Spleen (tissue), 13 donors: ENCODE measurements at places on chromosomes 4 and X. TPM values are rescaled to one million over a fixed set of nuclear protein-coding genes. Genes with fewer than 3 reads are reported as not detected.

The TBC1D9 gene
- total RNA-seq = 73.5 TPM

The SCARB2 gene
- total RNA-seq = 133 TPM

The CT47B1 gene
- total RNA-seq = not detected

The ATG4A gene
- total RNA-seq = 8.6 TPM

The SLC39A8 gene
- 19.5 TPM for total RNA-seq

The P2RY10 gene
- 40.8 TPM for total RNA-seq

The PRRG1 gene
- total RNA-seq = 4.5 TPM

The PLP1 gene
- not detected for total RNA-seq

The RHOH gene
- 51.4 TPM for total RNA-seq

The C4orf46 gene
- 2.6 TPM for total RNA-seq

DNA sequence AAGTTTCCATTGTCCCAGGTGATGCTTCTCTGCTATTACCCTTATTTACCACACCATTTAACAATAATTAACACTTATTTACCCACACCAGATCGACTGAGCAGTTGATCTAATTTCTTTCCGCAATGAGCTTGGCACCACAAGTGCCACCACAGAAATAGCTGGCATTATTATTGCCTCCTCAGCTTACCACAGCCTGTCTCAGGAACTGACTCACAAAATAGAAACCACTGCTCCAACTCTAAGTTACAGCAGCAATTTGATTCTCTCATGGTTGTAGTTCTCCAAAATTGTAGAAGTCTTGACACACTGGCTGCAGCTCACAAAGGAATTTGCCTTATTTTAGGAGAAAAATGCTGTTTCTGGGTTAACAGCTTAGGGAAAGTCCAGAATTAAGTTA, 22.5 kb downstream of the ZNF721 start:
- H3K36me3 ChIP-seq = peaks cover 13% of the 10 kb centered on the region
- H3K4me3 ChIP-seq = no peak overlapping the region
- no peak overlapping the region for H3K27ac ChIP-seq
- no peaks in the 10 kb centered on the region for H3K27me3 ChIP-seq

GRCh38 chr4:4364486-4365208, 22.3 kb upstream of the NSG1 start:
- no peaks in the 10 kb centered on the region for H3K27me3 ChIP-seq
- no peak overlapping the region for H3K4me3 ChIP-seq
- no peaks in the 10 kb centered on the region for H3K4me1 ChIP-seq
- no peak for DNase-seq
- no peak overlapping the region for H3K27ac ChIP-seq
- H3K36me3 ChIP-seq = no peaks in the 10 kb centered on the region

GRCh38 chrX:134718105-134718965, 60.1 kb upstream of the PLAC1 start:
- H3K4me1 ChIP-seq = no peaks in the 10 kb centered on the region
- H3K36me3 ChIP-seq = no peaks in the 10 kb centered on the region
- no peak overlapping the region for H3K27ac ChIP-seq
- no peaks in the 10 kb centered on the region for H3K27me3 ChIP-seq
- DNase-seq = no peak

- peaks cover 5% of the 10 kb centered on the region for H3K4me1 ChIP-seq
- H3K36me3 ChIP-seq = no peaks in the 10 kb centered on the region
- H3K27ac ChIP-seq = no peak overlapping the region
- no peaks in the 10 kb centered on the region for H3K27me3 ChIP-seq
These were observed 5.4 kb upstream of the FGG start for GRCh38 chr4:154617820-154618317.

DNA sequence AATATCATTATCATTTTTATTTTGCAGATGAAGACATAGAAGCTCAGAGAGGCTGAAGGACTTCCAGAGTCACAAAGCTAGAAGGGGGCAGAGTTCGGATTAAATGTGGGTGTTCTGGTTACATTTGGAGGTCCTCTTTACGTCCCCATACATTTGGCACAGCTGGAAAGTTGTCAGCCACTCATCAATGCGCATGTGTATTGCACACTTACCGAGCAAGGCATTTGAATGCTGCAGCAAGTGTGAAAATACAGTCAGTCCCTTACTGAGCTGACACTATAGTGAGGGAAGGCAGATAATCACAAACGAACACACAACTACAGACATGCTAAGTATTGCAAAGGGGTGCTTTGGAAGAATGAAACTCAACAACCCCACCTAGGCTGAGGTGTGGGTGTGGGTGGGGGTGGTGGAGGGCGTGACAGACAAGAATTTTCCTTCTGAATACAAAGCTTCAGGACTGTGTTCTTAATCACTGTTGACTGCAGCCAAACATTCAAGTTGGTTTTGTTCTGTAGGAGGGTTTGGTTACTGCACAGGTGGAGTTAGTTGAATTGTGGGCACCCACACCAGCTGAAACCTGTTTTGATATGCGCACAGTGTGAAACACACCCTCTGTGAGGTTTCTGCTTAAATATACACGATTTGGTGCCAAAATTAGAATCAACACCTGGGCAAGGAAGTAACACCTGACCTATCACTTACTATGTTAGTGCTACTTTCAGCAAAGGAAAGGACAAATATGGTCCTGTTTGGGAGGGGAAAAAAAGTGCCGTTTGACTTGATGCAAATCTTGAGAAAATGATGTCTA, 72.4 kb downstream of the COQ2 start:
- H3K27ac ChIP-seq = no peak overlapping the region
- H3K36me3 ChIP-seq = no peaks in the 10 kb centered on the region
- H3K4me3 ChIP-seq = peak overlapping the region; percentile 25
- H3K4me1 ChIP-seq = peaks cover 81% of the 10 kb centered on the region

DNA sequence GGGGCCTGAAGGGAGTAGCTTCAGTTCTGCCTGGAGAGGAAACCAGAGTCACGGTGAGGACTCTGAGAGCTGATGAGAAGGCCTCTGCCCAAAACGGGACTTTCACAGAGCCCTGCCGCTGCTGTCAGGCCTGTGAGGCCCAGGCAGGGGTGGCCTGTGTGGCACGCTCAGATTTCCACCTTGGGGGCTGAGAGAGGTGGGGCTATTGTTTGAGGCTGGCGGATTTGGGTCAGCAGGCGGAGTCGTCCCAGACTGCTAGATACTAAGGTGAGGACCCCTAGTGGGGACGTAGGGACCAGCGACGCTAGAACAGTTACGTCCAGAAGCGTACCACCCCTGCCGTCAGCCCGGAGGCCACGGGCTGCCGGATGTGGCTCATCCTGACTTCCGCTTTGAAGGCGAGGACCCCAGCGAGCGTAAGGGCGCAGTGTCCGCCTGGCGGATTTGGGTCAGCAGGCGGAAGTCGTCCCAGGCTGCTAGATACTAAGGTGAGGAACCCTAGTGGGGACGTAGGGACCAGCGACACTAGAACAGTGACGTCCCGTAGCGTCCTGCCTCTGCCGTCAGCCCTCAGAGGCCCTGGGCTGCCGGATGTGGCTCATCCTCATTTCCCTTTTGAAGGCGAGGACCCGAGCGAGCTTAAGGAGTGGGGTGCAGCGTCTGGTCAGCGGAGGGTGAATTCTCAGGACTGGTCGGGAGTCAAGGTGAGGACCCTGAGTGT, at the start of gene MAGEB1:
MAGEB1 (plus strand) TSS at position 378 of the 721 bp plus-strand sequence. CDS start 3,348 bp downstream, outside the sequence.
- no peaks in the 10 kb centered on the region for H3K4me1 ChIP-seq
- no peak within 1 kb of the TSS for H3K27ac ChIP-seq
- no peak for DNase-seq
- H3K36me3 ChIP-seq = no peaks in the 10 kb centered on the region
- H3K4me3 ChIP-seq = no peak within 1 kb of the TSS

GRCh38 chr4:122930862-122931261, 8.5 kb upstream of the NUDT6 start:
- no peak overlapping the region for H3K27ac ChIP-seq
- no peak for DNase-seq
- H3K36me3 ChIP-seq = peaks cover 67% of the 10 kb centered on the region
- no peaks in the 10 kb centered on the region for H3K4me1 ChIP-seq
- H3K4me3 ChIP-seq = no peak overlapping the region

GRCh38 chr4:38177641-38178391, 217.6 kb downstream of the PTTG2 start:
- peaks cover 18% of the 10 kb centered on the region for H3K4me1 ChIP-seq
- no peaks in the 10 kb centered on the region for H3K36me3 ChIP-seq
- DNase-seq = peak; percentile 86
- no peak overlapping the region for H3K4me3 ChIP-seq

- H3K27ac ChIP-seq = no peak overlapping the region
- no peak for DNase-seq
- H3K4me1 ChIP-seq = no peaks in the 10 kb centered on the region
- no peaks in the 10 kb centered on the region for H3K27me3 ChIP-seq
- H3K4me3 ChIP-seq = no peak overlapping the region
These were observed 172.0 kb downstream of the FBXO8 start for GRCh38 chr4:174111422-174111821.

GRCh38 chrX:15755091-15755490, 17.0 kb downstream of the CA5B start:
- H3K4me1 ChIP-seq = peaks cover 12% of the 10 kb centered on the region
- H3K36me3 ChIP-seq = no peaks in the 10 kb centered on the region
- DNase-seq = no peak
- H3K27me3 ChIP-seq = no peaks in the 10 kb centered on the region

DNA sequence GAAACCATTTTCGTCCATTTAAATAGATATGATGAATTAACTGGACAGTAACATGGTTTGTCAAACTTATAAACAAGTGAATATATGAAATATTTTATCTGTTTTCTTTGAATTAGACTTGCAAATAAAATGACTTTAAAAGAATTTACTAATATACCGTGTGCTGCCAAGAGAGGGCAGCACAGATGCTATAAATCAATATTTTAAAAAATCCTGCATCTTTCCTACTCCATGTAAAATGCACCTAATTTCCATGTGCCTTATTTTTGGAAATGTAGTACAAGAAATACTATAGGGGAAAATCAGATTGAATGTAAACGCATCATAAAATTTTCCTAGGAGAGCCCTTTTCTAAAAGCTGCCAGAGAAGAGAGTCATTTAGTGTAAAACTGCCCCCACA, 62.2 kb downstream of the PRKX start:
- no peak overlapping the region for H3K4me3 ChIP-seq
- no peak for DNase-seq

DNA sequence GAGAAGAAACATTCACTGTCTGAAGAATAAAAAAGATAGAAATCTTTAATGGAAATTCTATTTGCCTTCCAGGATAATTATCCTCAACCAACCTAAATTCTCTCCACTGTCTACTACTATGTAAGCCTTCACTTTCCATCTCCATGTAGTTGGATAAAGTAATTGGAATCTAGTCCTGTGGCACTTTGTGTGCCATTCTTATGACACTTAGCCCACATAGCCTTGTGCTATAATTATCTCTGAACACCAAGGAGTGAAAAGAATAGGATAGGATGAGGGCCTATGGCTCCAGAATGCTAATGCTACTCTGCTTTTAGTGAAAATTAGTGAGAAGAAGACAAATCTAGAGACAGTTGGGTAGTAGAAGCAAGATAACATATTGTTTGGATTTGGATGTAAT, 20.2 kb downstream of the PRSS48 start:
- H3K27ac ChIP-seq = no peak overlapping the region
- DNase-seq = no peak
- H3K4me1 ChIP-seq = no peaks in the 10 kb centered on the region
- no peak overlapping the region for H3K4me3 ChIP-seq

GRCh38 chr4:139656614-139657486, 8.8 kb upstream of the MGST2 start:
- no peaks in the 10 kb centered on the region for H3K36me3 ChIP-seq
- DNase-seq = no peak
- H3K4me3 ChIP-seq = no peak overlapping the region
- no peaks in the 10 kb centered on the region for H3K27me3 ChIP-seq
- peaks cover 28% of the 10 kb centered on the region for H3K4me1 ChIP-seq

DNA sequence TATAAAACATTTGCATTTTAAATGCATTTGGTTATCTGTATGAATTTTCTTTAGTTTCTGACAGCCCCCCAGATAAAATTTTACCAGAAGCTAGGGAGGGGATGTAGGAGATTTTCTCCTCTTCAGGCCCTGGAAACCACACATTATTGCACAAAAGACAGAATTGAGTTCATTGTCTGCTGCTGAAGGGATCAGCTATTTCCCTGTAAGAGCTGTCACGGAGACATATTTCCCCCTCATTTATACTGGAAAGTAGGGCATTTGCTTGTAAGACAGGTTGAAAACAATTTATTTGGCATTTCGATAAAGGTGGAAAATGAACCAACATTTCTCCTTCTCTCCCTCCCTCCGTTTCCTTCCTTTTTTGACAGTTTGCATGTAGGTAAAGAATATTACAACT, 241.3 kb upstream of the LCORL start:
- no peaks in the 10 kb centered on the region for H3K4me1 ChIP-seq
- DNase-seq = no peak
- H3K36me3 ChIP-seq = no peaks in the 10 kb centered on the region
- no peak overlapping the region for H3K27ac ChIP-seq
- H3K27me3 ChIP-seq = no peaks in the 10 kb centered on the region
- no peak overlapping the region for H3K4me3 ChIP-seq
